ENCODE measurements at places on chromosomes 5 and 9.

DNA sequence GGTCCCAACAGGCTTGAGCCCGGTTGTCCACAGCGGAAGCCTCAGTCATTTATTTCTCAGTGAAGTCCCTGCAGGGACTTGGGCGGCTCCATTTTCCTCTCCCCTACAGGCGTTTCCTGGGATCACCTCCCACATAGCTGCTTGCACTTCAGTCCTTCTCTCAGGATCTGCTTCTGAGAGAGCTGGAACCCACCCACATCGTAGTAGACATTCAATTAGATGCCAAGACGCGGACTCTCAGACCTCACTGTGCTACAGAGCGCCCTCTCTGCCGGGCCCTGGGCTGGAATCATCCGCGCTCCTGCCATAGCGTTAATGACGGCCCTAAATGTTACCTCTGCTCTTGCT lies 54.0 kb upstream of the ROR2 start:
- no peak for DNase-seq

GRCh38 chr9:87097238-87097637 lies 149.9 kb upstream of the GAS1 start:
- no peak for DNase-seq

DNA sequence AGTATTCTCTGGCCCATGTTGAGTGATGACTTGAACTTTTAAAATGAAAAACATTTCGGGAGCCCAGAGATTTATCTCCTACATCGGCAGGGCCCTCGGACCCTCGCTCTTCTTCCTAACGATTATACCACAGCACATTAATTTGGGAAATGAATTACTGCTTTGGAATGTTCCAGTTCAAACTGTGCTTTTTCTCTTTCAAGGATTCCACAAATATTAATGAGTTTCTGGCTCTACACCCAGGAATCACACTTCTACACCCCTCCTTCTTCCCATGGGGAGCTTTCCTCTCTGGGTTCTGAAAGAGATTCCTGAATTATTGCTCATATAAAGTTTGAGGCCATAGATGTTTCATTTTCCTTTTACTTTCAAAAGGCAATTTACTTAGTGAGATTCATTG lies 41.2 kb downstream of the NSG2 start:
- DNase-seq = no peak

DNA sequence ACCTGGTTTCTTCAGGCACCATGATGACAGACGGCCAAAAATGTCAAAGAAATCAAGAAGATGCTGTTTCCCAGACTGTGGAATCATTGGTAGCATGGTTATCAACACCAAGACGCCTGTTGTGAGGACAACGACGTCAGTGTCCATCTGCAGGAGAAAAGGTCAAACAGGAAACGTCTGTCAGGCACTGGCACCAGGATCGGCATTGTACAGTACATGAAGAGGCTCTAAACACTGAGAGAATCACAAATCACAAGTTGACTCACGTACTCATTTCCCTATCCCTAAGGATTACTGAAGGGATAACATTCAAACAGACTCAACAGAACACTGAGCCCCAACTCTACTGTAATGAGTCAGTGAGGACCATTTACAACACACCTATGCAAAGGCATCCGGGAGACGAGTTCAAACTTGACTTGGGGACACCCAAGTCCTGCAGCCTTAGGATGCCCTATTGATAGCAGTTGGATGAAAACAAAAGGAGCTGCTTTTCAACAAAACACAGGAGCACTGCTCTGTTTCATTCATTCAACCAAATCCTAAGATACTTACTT lies 21.0 kb downstream of the TSC1 start:
- no peak for DNase-seq
